Central memory CD8-positive, alpha-beta T cell (primary cell): ENCODE measurements at places on chromosomes 5 and 9.

- H3K36me3 ChIP-seq: no peaks in the 10 kb centered on the region
These were observed 51.0 kb upstream of the APC start for GRCh38 chr5:112686675-112687074.

DNA sequence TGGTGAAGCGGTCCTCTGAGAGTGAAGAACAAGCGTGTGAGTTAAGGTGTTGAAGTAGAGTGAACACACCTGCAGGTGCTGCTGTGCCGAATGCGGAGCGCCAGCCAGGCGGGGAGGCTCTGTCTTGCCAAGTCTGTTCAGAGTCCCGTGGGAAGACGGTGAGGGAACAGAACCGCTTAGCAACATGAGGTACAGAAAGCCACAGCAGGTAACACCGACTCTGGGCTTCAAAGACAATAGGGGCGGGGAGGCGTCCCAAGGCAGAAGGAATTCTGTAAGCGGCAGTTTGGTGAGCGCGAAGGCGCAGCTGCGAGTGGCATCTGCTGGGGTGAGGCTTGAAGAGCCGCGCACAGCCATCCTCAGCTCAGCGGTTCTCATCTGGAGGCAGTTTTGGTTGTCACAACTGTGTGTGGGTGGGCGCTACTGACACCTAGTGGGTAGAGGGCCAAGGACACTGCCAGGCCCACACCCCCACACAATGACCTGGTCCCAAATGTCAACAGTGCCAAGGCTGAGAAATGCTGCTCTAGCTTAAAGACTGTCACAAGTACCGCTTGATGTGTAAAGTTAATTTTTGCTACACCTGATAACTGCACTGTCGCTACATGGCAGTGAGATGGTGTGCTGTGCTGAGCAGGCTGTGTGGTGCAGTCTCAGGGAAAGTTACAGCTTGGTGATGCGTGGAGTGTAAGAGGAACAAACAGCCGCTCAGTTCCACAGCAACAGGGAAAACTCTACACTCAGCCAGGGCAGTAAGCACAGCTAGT, 67.4 kb upstream of the TBC1D9B start:
- H3K4me1 ChIP-seq: peaks cover 4% of the 10 kb centered on the region
- H3K27ac ChIP-seq: no peak overlapping the region
- no peaks in the 10 kb centered on the region for H3K27me3 ChIP-seq
- no peak for DNase-seq
- peaks cover 6% of the 10 kb centered on the region for H3K36me3 ChIP-seq

DNA sequence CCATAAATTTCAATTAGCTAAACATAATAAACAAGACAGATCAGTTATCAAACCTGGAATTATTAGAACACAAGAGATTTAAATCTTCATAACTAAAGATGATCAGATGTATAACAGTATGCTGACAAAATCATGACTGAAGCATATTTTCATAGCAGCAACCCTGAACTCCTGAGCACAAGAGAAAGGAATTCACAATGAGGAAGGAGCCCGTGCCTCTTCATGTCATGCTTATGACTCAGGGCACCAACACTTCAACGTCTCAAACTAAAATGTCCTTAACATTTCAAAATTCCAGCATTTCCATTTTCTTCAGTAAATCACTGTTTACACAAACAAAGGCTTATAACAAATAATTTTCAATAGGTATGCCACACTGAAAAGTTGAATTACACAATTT, 6.7 kb downstream of the AP3B1 start:
- no peak overlapping the region for H3K4me3 ChIP-seq
- no peak for DNase-seq
- no peaks in the 10 kb centered on the region for H3K27me3 ChIP-seq
- H3K4me1 ChIP-seq: peaks cover 55% of the 10 kb centered on the region
- H3K36me3 ChIP-seq: peaks cover 2% of the 10 kb centered on the region

GRCh38 chr9:81506941-81507864, 182.1 kb downstream of the TLE1 start:
- no peak overlapping the region for H3K27ac ChIP-seq
- H3K4me1 ChIP-seq: no peaks in the 10 kb centered on the region
- H3K36me3 ChIP-seq: peaks cover 2% of the 10 kb centered on the region
- no peaks in the 10 kb centered on the region for H3K27me3 ChIP-seq

- H3K4me3 ChIP-seq: no peak overlapping the region
- no peak overlapping the region for H3K27ac ChIP-seq
- no peaks in the 10 kb centered on the region for H3K4me1 ChIP-seq
- H3K27me3 ChIP-seq: no peaks in the 10 kb centered on the region
These were observed 583.9 kb downstream of the SEMA5A start for GRCh38 chr5:8961956-8962355.

DNA sequence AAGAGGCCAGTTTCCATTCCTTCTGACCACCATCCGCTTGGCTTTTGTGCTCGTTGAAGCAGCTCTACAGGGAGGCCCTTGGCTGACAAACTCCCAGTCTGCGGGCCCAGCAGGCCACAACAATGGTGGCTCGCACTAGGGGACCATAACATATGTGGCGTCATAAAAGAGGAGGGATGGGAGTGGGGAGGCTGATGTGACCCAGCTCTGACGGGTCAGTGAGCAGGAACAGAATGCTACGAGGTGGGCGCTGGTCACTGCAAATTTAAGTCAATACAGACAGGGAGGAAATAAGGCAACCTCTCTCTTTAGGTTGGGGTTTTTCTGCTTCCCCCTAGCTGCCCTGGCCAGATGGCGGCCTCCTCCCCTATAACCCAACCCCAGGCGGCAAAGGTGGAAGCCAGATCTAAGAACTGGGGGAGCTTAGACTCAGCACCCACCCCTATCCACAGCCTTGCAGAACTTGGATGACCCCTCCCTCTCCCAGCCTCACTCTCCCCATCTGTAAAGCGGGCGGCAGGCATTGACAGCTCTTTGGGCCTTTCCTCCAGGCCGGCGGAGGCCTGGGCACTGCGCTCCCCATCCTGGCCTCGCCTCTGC, 778 bp downstream of the FRRS1L start:
- DNase-seq: no peak
- no peaks in the 10 kb centered on the region for H3K4me1 ChIP-seq
- H3K27ac ChIP-seq: no peak overlapping the region
- H3K36me3 ChIP-seq: no peaks in the 10 kb centered on the region
- peaks cover 88% of the 10 kb centered on the region for H3K27me3 ChIP-seq

DNA sequence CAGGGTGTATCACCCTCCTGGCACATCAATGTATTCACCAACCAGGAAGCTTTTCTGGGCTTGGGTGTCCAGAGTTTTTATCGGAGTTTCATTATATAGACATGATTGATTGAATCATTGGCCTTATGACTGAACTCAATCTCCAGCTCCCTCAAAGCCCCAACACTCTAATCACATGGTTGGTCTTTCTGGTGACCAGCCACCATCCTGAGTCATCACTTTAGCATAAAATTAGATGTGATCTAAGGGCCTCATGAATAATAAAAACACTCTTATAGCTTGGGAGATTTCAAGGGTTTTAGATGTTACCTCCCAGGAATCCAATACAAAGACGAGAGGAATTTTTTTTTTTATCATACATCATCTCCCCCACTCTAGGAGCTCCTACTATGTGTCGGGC, 7.7 kb upstream of the PBX3 start:
- H3K4me3 ChIP-seq: no peak overlapping the region
- DNase-seq: no peak
- no peak overlapping the region for H3K27ac ChIP-seq
- no peaks in the 10 kb centered on the region for H3K4me1 ChIP-seq

- peaks cover 1% of the 10 kb centered on the region for H3K27me3 ChIP-seq
- no peak for DNase-seq
- H3K4me3 ChIP-seq: no peak overlapping the region
- no peak overlapping the region for H3K27ac ChIP-seq
These were observed 19.7 kb downstream of the PTTG1 start for GRCh38 chr5:160441311-160441781.

DNA sequence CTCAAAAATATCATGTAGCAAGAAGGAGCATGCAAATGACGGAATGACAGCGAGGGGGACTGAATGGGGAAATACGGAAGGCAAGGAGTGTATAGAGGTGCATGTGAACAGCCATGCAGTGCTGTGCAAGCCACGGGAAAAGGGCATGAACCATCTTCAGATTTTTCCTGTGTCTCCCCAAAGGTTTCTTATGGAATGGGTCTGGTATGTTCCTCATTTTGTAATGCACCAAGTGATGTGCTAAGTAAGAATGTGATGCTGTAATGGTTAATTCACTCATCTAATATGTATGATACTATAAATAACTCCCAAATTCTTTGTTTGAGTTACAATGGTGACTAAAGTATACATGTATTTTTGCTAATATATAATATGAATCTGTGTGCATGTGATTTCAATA, 99.0 kb upstream of the DAB2 start:
- H3K4me3 ChIP-seq: no peak overlapping the region
- no peak overlapping the region for H3K27ac ChIP-seq
- no peak for DNase-seq
- no peaks in the 10 kb centered on the region for H3K4me1 ChIP-seq
- no peaks in the 10 kb centered on the region for H3K36me3 ChIP-seq

GRCh38 chr5:91160714-91161285, 222.3 kb downstream of the ARRDC3 start:
- H3K27ac ChIP-seq: no peak overlapping the region
- peaks cover 15% of the 10 kb centered on the region for H3K4me1 ChIP-seq
- no peaks in the 10 kb centered on the region for H3K27me3 ChIP-seq
- H3K36me3 ChIP-seq: no peaks in the 10 kb centered on the region
- H3K4me3 ChIP-seq: no peak overlapping the region
- DNase-seq: no peak

DNA sequence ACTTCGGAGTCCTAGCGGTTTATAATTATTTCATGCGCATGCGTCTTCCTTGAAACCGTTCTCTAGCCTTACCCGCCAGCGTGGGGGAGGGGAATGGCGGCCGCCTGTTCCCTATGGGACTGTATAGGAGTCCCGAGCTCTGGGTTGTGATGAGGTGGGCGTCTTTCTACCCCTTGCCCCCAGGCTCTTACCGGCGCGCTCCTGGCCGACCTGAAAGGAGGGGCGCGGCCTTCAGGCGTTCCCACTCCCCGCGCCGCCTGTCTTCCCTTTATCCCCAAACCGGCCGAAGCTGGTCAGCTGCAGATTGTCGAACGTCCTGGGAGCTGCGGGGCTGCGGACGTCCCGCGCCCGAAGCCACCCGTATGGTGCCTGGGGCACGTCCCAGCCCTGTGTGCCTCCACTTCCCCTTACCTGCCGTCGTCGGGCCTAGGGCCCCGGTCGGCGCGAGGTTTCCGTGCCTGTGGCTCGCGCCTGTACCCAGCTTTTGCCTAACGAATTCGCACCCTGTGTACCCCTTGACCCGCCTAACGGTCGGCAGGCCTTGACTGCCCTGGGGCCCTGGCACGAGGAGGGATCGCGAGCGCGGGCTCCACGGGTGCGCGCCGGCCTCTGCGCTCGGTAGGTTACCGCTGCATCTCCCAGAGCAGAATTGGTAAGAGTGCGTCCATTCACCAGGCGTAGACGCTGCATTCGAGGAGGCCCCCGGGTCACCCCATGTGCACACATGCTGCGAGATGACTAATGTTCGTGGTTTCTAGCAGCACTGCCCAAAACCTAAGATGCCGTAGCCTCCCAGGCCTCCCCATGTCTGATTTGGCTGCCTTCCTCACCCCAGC, 653 bp upstream of the HNRNPH1 start:
- H3K36me3 ChIP-seq: peaks cover 55% of the 10 kb centered on the region
- peaks cover 53% of the 10 kb centered on the region for H3K4me1 ChIP-seq
- H3K27me3 ChIP-seq: no peaks in the 10 kb centered on the region
- no peak for DNase-seq
- H3K4me3 ChIP-seq: peak overlapping the region; percentile 97

DNA sequence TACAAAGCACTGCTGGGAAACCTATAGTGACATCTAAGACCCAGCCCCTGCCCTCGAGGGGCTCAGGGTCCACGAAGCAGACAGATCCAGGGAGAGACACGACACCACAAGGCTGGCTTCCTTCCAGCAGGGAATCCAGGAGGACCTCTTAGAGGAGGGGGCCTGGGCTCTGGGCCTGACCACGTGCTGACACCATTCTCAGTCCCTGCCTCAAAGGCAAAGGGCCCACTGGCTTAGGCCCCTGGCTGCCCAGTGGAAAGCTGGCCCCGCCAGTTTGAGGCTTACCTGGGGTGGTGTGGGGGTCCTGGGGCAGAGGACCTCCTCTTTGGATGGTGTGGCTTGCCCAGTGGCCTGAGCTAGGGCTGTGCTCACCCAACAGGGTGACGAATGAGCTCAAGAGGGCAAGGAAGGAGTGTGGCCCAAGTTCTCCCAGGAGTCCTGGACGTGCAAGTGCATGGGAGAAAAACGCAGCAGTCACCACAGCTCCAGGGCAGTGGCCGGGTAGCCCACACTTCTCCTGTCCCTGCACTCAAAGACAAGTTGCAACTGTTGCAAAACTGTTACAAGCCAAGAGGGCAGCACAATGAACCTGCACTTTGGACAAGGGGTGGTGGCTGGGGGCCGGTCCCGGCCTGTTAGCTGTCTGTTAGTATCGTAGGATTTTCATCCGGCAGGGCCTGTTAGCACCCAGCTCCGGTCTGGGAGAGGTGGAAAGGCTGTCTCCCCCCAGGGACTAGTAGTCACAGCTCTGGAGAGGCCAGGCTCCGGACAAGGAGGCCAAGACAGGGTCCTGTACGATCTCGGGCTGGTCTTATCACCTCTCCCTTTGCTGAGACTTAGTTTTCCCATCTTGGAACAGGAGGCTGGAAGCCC, 1.5 kb upstream of the SARDH start:
- no peaks in the 10 kb centered on the region for H3K27me3 ChIP-seq
- H3K27ac ChIP-seq: no peak overlapping the region
- DNase-seq: no peak
- H3K4me3 ChIP-seq: no peak overlapping the region
- H3K4me1 ChIP-seq: no peaks in the 10 kb centered on the region
- peaks cover 5% of the 10 kb centered on the region for H3K36me3 ChIP-seq

DNA sequence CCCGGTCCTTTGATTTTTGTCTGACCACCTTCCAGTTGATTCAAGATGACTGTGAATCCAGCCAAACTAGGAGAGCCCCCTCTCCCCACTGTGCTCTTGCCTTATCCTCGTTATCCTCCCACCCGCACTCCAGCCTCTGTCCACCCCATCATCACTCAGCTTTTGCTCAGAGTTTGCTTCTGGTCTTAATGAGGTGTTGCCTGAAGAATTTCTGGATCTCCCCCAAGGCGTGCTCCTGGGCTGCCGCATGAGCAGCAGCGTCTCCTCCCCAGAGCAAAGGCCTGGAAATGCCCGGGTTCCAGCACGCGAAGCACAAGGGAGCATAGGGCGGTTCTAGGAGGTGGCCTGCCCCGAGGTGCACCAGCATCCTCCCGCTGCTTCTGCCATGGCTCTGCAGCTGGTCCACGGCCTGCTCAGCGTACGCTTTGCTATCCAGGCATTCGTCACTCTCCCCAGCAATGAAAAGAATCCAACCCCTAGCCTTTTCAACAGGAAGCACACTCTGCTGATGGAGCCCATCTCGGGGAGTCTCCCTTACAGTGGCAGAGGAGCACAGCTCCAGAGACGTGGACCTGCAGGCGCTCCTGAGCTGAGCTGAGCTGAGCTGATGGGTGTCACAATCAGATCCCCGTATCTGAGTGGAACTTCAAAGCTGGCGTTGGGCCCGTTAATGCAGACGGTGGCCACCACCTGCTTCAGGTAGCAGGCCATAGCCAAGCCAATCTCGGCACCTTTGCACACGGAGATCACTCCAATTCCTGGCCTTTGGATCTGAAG, 50.7 kb downstream of the BAAT start:
- DNase-seq: no peak
- H3K27ac ChIP-seq: no peak overlapping the region
- no peak overlapping the region for H3K4me3 ChIP-seq

GRCh38 chr9:113543982-113544303, 80.4 kb downstream of the RGS3 start:
- peaks cover 91% of the 10 kb centered on the region for H3K4me1 ChIP-seq
- H3K4me3 ChIP-seq: no peak overlapping the region
- H3K27ac ChIP-seq: no peak overlapping the region
